Stimulated activated CD8-positive, alpha-beta memory T cell treated with anti-CD3 and anti-CD28 coated beads, Interleukin-7, amount 100 ng/mL, for 1 hour (primary cell): ENCODE measurements at places on chromosomes 5 and 9.

DNA sequence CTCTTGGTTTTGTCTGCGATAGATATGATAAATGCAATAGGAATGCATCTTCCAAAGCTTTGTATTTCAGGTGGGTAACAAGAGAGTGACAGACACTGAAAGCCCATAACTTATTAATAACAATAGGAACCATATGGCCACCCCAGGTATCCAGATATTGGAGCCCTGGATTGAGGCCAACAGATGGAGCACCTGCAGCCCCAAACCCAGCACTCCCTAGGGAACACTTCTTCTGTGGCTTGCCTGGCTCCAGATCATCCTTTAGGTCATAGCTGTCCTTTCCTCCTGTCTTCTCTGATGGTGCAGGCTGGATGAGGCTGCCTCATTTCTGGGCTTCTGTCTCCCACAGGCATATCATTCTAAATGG lies 5.0 kb upstream of the IL3 start:
- no peak for DNase-seq

DNA sequence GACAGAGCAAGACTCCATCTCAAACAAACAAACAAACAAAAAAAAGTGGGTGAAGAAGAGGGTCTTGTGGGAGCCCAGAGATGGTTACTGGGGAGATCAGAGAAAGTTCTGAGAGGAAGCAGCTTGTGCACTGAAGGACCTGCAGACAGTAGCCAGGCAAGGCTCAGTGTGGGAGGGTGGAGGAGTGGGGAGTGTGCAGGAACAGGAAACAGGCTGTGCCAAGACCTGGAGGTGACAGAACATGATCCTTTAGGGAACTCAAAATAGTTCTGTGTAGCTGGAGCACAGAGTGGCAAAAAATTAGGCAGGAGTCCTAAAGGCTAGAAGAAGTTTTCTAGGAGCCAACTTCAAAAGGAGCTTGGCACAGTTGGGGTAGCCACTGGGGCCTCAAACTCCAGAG lies 19.2 kb upstream of the NANS start:
- DNase-seq: no peak

- DNase-seq: no peak
These were observed 3.6 kb upstream of the DPH7 start for GRCh38 chr9:137582286-137582860.

DNA sequence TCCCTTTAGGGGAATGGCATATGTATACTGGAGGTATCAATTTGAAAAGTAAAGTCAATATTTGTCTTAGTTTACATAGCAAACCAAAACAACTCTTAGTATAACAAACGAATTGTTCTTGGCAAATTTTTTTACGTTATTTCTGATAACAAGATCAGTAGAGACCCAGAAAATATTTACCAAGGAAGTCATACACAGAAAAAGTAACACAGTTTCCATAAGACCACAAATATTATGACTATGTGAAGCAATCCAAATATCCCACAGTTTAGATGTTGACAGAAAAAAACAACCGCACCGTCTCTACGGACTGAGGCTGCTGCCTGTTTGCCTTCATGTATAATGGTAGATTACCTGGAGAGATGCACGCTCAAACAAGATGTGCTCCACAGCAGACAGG lies 46.5 kb upstream of the DAPK1 start:
- no peak for DNase-seq

GRCh38 chr9:136587145-136587943 lies 41.5 kb upstream of the NOTCH1 start:
- DNase-seq: no peak

- DNase-seq: no peak
These were observed 293.2 kb downstream of the EPB41L4A start for GRCh38 chr5:112125903-112126302.

DNA sequence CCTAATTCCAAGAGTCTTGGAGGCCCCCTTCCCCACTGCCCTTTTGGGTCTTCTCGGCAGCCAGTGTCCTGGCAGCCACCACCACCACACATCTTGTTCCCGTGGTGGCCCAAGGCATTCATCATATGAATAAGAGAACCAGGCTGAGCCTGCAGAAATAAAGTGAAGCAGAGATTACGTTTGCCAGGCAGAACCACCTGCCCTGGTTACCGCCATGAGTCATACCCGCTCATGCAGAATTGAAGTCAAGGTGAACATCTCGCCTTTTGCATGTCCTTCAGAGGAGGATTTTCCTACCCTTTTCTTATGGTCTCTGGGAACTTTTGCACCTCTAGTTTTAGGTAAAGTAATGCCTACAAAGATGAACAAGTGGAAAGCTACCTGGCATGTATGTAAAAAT lies 119.5 kb upstream of the LMX1B start:
- DNase-seq: no peak

DNA sequence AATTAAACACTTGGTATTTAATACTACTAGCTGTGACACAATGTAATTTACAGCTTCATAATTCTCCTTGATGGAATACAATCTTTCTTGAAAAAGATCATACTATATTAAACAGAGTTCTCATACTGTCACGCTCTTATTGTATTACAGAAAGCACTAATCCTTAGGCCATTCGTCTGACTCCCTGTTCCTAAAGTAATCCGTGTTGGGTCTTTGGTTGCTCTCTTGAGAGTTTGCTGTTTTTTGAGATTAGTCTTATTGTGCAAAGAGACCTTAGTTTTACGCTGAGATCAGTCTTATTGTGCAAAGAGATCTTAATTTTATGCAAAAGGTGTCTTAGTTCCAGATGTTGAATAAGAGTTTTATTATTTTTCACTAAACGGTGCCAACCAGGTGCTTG lies 190.6 kb downstream of the ISL1 start:
- no peak for DNase-seq

GRCh38 chr5:96023518-96023917 lies 61.9 kb upstream of the ELL2 start:
- DNase-seq: no peak

DNA sequence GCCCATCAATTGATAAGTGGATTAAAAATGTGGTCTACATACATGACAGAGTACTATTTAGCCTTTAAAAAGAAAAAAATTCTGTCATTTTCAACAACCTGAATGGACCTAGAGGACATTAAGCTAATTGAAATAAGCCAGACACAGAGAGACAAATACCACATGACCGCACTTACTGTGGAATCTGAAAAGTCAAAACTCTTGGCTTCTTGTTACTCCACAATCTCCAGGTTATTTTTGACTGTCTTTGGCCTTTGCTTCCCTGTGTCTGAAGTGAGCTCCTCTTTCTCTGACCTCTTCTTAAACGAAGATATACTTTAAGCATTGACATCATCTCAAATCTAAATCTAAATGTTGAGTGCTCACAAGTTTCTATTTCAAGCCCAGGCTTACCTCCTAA lies 265.5 kb upstream of the ADRA1B start:
- DNase-seq: no peak

- DNase-seq: no peak
These were observed 94.9 kb downstream of the TLE1 start for GRCh38 chr9:81594415-81594814.

GRCh38 chr9:98890256-98890655 lies 53.5 kb upstream of the COL15A1 start:
- no peak for DNase-seq

GRCh38 chr9:78369639-78370219 lies 72.8 kb downstream of the PSAT1 start:
- DNase-seq: peak; percentile 4

DNA sequence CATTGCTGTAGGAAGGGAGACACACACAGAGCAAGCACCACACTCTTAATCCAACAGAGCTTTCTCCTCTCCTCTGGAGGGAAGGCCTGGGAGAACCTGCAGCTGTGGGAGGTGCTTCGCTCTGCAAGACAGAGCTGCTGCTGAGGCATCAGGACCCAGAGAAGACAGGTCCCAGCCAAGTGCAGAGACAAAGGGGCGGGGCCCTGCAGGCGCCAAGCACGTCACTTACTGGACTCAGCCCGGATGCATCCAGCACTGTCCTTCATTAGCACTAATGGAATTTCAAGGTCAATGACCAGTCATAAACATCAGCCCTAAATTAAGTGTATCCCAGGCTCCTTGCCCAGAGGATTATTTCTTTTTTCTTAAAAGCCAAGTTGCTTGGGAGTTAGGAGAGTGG lies 337.1 kb upstream of the PANK3 start:
- no peak for DNase-seq

DNA sequence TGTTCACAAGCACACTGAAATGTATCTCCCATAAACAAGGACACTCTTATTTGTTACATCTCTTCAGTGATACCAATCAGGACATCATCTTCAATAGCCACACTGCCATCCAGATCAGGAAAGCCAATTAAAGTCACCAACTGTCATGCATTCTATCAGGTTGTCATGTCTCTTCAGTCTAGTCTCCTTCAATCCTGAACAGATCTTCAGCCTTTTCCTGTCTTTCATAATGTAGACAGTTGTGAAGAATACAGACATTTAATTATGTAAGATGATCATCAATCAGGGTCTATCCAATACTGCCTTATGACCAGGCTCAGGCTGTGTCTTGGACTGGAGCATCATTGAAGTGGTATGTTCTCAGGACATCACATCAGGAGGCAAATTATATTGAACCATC lies 419.8 kb upstream of the SMC2 start:
- DNase-seq: no peak

DNA sequence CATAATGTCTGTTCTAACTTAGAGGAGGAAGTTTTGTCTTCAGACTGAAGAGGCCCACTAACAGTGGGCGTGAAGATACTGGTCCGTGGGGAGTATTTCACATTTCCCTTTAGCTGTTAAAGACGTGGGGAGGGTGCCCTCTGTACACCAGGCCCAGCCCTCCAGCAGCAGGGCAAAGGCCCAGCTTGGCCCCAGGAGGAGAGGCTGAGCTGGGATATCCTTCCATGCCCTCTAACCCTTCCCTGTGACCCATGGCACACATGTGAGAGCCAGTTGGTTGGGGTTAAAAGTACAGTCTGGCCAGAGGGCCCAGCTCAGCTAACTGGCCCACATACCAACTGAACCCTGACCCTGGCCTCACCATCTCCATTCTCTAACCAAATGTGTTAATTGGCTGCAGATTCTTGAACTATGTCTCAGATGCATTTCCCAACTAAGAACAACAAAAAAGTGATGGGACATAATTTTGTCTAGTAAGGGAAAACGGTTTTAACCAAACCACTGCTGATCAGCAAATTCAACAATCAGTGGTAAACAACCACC lies 74.4 kb downstream of the LHFPL2 start:
- DNase-seq: no peak

GRCh38 chr5:89071101-89071940 lies 188.3 kb upstream of the MEF2C start:
- no peak for DNase-seq

DNA sequence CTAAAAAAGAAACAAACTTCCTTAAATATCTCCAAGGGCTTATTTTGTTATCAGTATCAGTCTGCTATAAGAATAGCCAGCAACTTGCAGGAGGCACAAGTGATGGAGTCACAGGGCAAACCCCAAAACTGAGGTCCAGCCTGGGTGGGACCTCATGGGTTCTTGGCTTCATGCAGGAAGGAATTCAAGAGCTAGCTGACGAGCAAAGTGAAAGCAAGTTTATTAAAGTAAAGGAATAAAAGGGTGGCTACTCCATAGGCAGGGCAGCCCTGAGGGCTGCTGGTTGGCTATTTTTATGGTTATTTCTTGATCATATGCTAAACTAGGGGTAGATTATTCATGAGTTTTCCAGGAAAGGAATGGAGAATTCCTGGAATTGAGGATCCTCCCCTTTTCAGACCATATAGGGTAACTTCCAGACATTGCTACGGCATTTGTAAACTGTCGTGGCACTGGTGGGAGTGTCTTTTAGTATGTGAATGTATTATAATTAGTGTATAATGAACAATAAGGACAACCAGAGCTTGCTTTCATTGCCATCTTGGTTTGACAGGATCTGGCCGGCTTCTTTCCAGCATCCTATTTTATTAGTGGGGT lies 231.9 kb downstream of the ADAMTSL1 start:
- no peak for DNase-seq

GRCh38 chr9:9631284-9631683 lies 981.5 kb downstream of the PTPRD start:
- no peak for DNase-seq

DNA sequence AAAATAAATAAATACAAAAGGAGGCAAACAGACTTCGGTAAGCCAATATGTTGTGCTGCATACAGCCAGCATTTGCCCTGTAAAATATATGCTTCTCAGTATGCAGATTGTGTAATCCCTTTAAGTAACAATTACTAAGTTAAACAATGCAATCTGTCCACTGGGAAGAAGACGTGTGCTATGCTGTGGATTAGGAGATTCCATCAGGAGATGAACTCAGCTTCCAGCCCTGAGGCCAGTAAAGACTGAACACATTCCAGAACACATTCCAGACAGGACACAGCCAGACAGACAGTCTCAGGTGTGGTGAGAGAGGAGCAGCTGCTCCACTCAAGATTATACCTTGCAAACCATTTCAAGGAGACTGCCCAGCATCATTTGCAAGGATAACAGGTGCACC lies 97.8 kb downstream of the MPDZ start:
- no peak for DNase-seq

DNA sequence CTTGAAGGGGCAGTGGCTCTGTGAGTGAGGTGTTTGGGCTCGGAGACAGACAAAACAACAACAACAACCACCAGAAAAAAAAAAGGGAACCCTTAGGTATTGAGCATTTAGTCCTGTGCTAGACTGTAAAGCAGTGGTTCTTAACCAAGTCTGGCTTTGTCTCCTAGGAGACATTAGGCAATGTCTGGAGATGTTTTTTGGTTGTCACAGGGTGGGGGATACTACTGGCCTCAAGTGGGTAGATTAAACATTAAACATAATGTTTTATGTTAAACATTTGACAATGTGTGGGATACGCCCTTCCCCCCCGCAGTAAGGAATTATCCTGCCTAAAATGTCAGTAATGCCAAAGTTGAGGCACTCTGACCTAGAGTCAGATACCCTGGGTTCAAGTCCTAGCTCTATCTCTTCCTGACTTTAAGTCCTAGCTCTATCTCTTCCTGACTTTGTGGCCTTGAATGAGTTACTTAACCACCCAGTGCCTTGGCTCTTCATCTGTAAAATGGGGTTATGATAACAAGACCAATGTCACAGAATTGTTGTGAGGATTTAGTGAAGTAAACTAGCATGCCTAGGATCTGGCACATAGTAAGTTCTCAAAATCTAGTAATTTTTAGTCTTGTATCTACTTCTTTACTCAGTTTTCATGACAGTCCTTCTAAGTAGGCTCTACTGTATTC lies 1.8 kb downstream of the TRIM32 start:
- no peak for DNase-seq

- no peak for DNase-seq
These were observed 63.2 kb downstream of the SNX24 start for GRCh38 chr5:122908662-122909061.

GRCh38 chr5:175235251-175235960 lies 208.6 kb downstream of the DRD1 start:
- DNase-seq: no peak

DNA sequence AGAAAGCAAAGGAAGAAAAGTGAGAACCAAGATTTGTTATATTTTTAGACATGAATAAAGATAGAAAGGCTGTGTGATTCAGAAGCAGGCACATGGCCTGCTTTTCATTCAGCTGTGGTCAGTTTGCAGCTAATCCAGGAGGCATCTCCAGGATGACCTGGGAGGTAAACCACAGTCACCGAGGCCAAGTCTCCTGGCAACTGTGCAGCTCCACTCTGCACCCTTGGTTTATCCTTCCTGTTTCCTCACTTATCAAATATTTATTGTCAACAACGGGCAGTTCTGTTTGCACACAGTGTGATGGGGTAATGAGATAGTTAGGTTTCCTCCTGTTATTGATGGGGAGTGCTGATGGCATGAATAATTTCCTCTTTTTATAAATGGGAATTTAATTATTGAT lies 243.0 kb downstream of the PSAT1 start:
- no peak for DNase-seq
